ENCODE measurements at places on chromosomes 5 and 9. TPM values are rescaled to one million over a fixed set of nuclear protein-coding genes. Genes with fewer than 3 reads are reported as not detected.

LCN9 gene
- not detected for total RNA-seq

NMUR2 gene
- not detected for total RNA-seq

DNA sequence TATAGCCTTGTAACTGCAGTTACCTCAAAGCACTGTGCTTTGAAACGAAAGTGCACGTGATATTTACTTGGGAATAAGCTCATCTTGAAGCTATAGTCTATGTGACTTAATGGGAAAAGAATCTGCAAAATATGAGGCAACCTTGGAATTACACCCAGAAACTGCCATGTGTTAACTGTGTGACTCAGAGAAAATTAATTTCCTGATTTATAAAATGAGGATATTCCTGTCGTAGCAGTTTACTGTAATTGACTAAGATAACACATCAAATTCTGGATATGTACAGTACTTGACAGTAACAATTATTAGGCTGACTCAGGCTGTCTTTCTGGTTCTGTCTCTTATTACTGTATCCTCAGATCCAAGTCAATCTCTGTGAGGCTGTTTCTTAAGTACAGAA, 1079.9 kb upstream of the ACO1 start:
- peak; percentile 80 for DNase-seq

- DNase-seq, result no peak
These were observed 22.6 kb downstream of the ASS1 start for GRCh38 chr9:130467316-130467715.

RNF183 gene
- 0.80 TPM for total RNA-seq

GRCh38 chr5:130017173-130017572, 112.9 kb downstream of the CHSY3 start:
- DNase-seq, result no peak

EGFLAM gene
- total RNA-seq, result under 0.01 TPM

DNA sequence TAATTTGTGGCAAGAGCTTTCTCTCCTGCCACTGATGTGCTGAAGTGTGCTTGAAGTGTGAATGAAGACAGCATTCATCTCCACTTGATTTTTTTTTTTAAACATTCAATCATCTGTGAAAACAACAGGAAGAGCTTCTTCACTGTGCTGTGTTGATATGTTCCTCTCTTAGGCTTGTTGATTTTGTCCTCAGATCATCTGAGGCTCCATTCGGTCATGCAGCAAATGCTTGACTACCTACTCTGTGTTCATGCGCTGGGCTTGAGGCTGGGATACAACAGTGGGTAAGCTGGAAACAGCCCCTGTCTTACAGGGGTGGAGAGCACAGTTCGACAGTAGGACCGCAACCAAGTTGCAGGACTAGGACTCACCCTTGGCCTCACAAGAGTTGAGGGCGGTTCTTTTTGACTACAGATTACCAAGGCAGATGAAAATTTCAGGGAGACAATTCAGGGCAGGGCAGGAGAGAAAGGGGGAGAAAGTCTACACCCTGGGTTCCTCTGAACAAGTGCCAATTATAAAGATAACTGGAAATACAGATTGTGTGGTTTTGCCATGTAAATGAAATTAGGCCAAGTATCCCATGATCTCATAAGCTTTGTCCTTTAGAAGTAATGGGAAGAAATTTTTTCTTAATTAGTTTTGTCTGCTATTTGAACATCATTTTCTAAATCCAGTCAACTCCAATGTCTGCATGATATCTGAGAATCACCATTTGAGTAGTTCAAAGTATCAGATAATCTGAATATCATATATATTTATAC, 31.0 kb upstream of the F2R start:
- DNase-seq, result no peak

ARPC5L gene
- total RNA-seq, result 14.2 TPM

GRCh38 chr5:150167512-150167850, 903 bp downstream of the CDX1 start:
- DNase-seq, result no peak

ADCY2 gene
- total RNA-seq, result not detected

GRCh38 chr5:20023686-20024180, 35.7 kb upstream of the CDH18 start:
- DNase-seq, result no peak

GRCh38 chr5:137282216-137282615, 216.9 kb downstream of the SPOCK1 start:
- DNase-seq, result no peak

DNA sequence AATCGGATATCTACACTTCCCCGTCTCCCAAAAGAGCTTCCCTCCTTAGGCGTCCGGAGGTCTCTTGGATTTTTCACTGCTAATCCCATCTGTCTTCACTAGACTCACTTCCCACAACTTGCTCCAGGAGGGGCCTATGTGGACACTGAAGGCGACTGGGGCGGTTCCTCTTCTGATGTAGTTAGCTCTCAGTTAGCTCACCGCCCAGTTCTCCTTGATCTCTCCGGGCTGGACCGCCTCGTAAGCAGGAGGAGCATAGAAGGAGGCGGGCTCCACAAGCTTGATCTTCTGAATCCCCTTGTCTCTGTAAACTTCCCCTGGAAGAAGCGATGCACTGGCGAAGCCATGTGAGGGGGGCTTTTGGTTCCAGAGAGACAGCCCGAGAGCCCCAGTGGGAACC, 112.0 kb upstream of the SELENOP start:
- no peak for DNase-seq

PCDHGA11 gene
- total RNA-seq, result 1.4 TPM

BRINP1 gene
- total RNA-seq, result 1.5 TPM

DNA sequence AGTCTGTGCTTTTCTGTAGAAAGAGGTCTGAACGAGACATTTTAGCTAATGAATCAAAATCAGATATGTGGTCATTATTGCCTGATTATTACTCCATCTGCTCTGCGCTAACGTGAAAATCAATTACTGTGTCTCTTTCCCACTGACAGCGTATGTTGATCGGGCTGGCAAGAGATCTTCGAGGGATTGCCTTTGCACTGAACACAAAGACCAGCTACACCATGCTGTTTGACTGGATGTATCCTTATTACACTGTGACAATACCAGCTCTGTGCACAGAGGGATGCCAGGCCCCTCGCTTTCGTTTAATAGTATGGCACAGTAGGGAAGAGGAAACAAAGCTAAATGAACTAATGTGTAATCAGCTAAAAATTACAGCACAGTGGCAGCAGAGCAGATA, 103.7 kb upstream of the TLX3 start:
- no peak for DNase-seq

DNA sequence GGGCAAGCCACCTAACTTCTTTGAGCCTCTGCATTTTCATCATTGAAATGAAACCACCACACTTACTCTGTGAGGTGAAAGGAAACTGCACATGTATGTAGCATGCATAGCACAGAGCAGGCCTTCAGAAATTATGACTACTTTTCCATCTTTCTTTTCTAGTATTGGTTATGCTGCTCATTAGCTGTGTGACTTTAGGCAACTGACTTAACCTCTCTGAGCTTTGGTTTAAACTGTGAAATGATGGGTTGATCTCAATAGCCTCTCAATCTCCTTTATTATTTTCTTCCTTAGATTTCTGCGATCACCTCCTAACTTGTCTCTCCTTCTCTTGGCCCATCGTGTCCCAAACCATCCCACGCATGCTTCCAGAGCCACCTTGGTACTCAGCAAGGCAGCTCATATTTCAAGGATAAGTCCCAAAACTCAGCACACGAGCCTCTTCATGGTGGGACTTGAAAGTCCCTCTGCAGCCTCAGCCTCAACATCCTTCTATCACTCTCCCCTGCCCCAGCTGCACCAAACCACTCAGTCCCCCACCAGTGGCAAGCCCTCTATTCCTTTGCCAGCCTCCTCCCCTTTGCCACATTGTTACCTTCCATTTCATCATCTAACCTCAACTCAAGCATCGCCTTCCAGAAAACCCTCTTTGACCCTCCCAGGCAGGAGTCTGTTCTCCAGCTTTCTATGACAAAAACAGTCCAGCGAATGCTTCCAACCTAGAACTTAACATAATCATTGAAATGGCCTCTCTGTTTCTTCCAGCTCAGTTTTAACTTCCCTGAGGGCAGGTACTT, 60.3 kb upstream of the DNAH5 start:
- DNase-seq, result no peak

- no peak for DNase-seq
These were observed 66.7 kb downstream of the DAB2IP start for GRCh38 chr9:121718084-121718483.

RGMB gene
- 13.2 TPM for total RNA-seq

DNA sequence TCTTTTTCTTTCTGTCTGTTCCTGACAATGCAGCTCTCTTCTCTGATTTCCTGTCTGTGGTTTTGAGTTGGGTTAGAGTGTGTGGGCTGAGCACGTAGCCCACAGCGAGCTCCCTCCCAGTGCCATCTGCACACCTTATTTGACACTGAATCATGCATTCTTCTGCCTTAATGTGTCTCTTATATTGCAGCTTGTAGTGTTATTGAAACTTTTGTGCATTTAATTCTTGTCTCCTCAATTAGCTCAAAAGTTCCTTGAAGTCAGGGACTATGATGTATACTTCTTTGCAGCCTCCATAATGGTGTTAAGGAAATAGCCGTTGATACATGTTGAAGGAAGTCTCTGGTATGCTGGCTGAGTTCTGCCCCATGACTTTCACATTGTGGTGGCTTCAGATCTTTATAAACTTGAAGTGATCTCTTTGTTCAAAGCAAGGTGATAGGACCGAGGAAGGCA, 576.2 kb upstream of the CLINT1 start:
- peak; percentile 46 for DNase-seq

DNA sequence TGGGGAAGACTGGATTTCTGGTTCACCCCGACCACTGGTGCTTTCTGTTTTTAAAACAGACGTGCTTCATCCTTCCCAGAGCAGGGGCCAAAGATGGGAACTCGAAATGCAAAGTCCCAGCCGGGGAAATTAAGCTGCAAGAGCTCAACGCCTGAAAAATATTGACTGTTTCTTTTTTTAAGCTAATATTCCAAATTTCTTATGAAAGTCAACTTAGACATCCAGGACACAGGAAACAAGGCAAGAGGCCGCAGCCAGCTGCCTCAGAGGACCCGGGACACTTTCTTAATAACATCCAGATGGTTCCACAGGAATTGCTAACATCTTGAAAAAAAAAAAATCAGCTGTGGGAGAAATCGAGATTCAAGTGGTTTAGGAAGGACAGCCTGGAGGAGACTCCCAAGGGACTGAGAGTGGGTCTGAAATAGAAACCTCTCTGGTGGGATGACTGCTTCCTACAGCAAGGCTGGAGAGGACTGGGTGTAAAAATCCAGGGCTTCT, 144.9 kb downstream of the FGF1 start:
- no peak for DNase-seq

All from renal cortical epithelial cell (primary cell).